D721Med (cell line): ENCODE measurements at places on chromosomes 5 and 9.
A peak's percentile ranks its signal among the peaks of the same experiment; 100 is the strongest.

GRCh38 chr5:82664732-82665131 lies 386.6 kb upstream of the RPS23 start:
- no peak for DNase-seq

DNA sequence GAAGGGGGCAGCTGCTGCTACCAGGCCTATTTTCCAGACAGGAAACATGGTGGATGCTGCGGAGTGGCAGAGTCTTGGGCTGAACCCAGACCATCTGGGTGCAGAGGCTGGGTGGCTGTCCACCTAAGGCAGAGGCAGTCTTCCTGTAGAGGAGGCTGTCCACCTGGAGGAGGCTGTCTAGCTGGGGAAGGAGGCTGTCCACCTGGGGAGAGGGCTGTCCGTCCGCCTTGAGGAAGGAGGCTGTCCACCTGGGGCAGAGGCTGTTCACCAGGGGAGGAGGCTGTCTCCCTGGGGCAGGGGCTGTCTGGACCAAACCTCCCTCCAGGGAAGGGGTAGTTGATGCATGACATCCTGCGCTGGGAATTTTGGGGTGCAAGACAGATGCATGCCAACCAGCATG lies 39.2 kb upstream of the BARHL1 start:
- DNase-seq = no peak

GRCh38 chr5:75006865-75007822 lies 45.2 kb downstream of the GCNT4 start:
- no peak for DNase-seq

- peak; percentile 75 for DNase-seq
These were observed at the start of gene THG1L for GRCh38 chr5:157731272-157732129. TSS of gene THG1L (plus strand) at chr5:157731420. CDS start at chr5:157731441, 21 bp downstream.
